ENCODE measurements at places on chromosomes 6 and 20. TPM values are rescaled to one million over a fixed set of nuclear protein-coding genes. Genes with fewer than 3 reads are reported as not detected.

Gene EYA4
- not detected for total RNA-seq

Gene EPPIN
- not detected for total RNA-seq

DNA sequence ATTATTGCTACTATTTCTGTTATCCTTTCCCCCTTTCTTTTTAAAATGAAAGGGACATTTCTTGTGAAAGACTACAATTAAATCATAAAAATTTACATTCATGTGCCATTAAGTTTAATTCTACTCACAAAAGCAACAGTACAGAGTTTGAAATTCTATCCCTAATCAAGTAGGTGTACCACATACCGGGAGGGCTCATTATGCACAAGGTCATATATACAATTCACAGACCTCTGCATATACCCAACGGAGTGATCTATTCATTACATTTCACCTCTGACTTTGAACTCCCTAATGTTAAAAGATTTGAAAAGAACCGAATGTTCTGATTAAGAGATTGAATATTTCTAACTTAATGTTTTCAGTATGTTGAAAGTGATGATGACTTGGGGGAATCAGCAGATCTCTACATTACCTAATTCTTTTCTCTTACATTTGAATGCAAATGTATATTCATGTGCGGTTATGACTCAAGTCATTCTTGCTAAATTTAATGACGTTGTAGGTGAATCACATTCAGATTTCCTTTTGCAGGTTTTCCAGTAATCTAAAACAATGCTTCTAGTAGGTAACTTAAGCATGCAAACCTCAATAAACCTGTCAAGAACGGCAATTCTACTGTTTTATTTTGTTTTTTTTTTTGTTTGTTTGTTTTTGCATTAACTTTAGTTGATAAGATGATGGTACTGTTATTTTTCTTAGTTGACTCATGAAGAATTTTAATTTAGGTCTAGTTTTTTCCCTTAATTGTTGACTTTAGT lies 7.3 kb downstream of the EYA4 start:
- DNase-seq = no peak

- DNase-seq = no peak
Observed at GRCh38 chr6:41692730-41693129, 42.7 kb downstream of the TFEB start.

DNA sequence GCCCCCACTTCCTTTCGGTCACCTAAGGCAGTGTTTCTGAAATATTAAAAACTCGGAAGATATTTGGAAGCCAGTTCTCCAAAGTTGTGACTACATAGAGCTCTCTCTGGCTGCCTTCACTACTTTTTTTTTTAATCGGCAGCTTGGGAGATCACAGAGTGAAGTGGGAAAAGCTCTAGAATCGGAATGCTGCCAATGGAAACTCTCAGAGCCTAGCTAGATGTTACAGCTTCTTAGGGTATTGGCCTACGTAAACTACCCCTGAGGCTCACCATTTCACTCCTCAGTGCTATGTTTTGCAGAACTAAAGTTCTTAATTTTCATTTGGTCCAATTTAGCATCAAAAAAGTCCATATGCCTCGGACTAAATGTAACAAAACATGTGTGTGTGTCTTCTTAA lies 14.5 kb downstream of the SERPINB1 start:
- DNase-seq = no peak

- DNase-seq = no peak
Observed at GRCh38 chr20:37543828-37544227, 16.2 kb upstream of the BLCAP start.

DNA sequence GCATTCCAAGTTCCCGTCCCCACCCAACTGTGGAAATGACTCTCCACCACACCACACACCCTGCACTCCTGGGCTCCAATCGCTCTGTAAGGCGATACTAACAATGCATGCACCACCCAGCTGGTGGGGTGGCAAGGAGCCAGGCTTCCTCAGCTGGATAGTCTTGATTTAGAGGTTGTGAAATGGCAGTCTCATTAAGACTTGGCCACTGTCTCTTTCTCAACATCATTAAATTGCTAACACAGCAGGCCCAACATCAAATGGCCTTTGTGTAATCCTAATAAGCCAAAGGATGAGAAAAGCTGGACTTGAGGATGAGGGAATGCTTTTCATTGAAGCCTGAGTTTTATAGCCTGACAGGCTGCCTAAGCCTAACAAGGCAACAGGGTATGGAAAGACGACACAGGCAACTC lies 223.7 kb downstream of the GMDS start:
- no peak for DNase-seq

DNA sequence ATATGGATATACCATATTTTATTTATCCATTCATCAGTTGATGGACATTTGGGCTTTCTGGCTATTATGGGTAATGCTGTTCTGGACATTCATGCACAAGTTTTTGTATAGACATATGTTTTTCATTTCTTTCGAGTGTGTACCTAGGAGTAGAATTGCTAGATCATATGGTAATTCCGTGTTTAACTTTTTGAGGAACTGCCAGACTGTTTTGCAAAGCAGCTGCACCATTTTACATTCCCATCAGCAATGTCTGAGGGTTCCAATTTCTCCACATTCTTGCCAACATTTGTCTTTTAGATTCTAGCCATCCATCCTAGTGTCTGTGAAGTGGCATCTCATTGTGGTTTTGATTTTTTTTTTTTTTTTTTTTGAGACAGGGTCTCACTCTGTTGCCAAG lies 20.8 kb downstream of the SRC start:
- no peak for DNase-seq

DNA sequence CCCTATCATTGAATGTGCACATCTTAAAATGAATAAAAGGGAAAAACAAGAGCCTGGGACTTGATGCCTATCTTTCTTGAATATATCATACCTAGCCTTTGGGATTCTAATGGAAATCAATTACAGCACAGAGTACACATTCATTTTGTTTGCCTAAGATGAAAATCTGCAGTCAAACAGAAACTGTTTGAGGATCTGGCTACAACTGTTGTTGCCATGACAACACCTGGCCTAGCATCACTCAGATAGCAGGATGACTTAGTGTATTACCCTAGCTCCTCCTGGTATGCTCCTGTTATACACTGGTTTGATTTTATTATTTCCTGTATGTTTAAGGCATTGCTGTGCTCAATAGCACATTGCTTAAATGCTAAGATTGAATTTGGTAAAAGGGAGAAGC lies 71.5 kb upstream of the LAMP5 start:
- no peak for DNase-seq

GRCh38 chr6:148868901-148869300 lies 122.1 kb downstream of the UST start:
- no peak for DNase-seq

DNA sequence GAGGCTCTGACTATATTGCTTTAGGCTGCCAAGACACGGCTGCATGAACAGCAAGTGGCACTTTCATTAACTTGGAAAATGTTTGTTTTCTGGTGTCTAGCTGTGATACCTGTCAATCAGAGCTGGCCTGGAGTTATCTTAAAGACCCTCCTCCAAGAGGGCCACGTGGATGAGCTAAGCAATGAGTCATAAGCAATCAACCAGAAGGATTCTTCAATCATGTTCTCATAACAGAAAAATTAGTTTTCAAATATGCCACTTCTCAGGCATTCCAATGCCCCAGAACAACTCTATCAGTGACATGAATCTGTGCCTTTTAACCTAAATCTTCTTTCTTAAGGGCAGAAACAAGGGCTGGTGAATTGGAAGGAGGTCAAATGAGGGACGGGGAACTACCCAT lies 283.0 kb downstream of the HTR1B start:
- DNase-seq = no peak

GRCh38 chr6:139311831-139312230 lies 20.0 kb upstream of the TXLNB start:
- no peak for DNase-seq
